ENCODE measurements at places on chromosomes 6 and 20.

DNA sequence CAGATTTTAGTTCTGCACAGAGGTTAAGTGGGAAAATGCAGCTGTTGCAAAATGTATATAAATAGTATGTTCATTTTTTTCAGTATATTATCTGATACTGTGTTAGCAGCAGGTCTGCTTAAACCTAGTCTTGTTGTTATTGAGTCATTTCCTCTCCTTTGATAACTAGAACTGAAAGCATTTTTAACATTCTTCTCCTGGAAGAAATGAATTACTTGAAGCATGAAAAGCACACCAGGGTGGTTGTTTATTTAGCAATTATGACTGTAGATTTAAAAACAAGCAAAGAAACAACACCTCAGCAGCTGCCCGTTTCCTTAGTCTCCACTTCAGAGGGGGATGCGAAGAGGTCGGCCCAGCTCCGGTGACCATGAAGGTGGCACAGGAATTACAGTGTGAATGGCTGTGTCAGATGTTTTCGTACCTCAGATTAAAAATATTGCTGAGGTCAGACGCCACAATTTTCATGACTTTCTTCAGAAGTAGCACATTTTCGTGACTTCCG is 53.5 kb downstream of the GOPC start:
- no peak for DNase-seq

DNA sequence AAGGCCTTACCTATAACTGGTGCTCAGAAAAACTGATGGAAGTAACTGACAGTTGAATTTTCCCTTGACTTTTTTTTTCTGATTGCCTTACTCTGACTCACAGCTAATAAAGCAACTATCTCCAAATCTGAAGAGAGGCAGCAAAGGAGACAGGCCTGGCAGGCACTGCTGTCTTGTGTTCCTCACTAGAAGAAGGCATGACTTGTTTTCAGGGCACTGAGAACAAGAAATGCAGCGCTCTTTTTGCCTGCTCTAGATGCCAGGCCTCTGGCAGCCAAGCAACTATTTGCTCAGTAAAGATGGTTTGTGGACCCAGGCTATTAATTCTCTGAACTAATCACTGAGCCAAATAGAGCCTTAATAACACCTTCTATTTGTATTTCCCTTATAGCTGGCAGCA is 155.1 kb downstream of the PRDM13 start:
- no peak for DNase-seq

DNA sequence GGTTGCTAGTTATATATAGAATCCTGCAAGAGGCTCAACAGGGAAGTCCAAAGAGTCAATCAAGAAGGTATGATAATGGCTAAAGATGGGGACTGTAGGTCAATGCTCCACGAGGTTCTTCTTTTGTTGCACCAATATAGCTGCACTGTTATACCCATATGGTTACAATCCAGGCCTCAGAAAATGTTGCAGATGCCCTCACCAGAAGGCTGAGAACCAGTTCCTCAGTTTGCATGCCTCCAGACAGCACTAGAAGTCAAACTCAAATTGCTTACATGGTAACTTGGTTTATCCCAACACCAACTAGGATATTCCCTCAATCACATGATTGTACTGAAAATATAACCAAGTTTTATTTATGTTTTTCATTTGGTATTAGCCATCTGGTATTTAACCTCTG is 12.1 kb downstream of the EEF1A1 start:
- DNase-seq, result no peak

GRCh38 chr20:23541776-23542175 is 26.5 kb downstream of the CST9L start:
- DNase-seq, result no peak

GRCh38 chr6:134374491-134375219 is 56.7 kb upstream of the SGK1 start:
- no peak for DNase-seq

- DNase-seq, result no peak
Measured at GRCh38 chr20:57481281-57481711, 43.6 kb downstream of the CTCFL start.

DNA sequence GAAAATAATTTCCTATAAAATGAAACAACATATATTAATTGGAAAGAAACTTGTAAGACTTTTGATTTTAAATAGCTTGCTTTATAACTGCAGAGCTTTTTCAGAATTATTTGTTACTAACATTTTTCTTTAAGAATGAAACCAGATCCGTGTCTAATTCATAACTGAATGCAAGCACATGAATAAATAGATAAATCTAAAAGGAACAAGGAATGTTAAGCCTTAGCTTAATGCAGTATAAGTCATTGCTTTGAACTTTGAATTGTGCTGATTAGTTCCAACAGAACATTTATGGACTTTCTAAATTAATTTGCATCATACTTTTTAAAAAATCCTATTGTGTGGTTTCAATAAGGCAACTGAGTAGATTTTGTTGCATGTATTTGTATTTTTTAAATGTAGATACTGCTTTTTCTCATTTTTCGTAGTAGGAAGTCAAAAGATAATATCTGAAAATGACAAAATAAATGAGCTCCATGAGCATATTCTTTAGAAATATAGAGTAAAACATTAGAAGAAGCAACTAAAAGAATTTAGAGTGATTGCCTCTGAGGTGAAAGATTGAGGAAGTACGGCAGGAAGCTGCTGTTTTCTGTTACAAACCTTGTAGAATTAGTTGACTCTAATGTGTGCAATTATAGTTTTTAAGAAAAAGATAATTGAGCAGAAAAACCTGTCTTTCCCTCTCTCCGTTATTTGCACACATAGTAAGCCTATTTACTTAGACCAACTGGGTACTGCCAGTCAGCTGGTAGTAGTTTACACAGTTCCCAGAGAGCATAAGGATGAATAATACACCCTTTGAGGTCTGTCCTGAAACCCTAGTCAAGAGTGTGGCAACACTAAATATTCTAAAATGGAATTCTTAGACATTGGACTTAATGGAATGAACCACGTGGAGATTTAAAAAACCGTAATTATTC is 32.6 kb upstream of the SLC35D3 start:
- no peak for DNase-seq

- no peak for DNase-seq
Measured at GRCh38 chr6:5081182-5081581, 4.0 kb upstream of the PPP1R3G start.

DNA sequence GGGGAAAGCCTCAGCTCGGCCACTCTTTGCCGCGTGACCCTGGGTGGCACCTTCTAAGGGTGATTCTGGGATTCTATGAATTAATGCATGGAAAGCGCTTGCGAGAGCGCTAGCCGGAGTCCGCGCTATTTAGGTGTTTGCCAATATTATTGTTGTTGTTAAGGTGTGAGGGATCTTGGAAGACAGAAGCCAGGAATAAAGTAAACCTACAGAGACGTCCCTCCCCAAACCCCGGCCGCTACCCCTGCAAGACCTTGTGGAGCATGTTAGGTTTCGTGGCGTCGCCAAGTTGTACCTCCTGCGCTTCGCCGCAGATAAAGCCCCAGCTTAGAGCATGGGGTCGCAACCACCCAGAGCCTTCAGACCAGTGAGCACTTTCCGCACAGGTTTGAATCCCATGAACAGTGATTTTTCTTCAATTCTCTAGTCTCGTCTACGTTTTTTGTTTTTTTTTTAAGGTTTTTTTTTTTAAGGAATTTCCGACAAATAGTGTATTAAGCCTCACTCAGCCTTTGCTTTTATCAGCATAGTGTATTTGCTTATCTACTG is 16.9 kb upstream of the ZSCAN9 start:
- no peak for DNase-seq

GRCh38 chr6:167558246-167559177 is 233.6 kb downstream of the TTLL2 start:
- DNase-seq, result no peak

DNA sequence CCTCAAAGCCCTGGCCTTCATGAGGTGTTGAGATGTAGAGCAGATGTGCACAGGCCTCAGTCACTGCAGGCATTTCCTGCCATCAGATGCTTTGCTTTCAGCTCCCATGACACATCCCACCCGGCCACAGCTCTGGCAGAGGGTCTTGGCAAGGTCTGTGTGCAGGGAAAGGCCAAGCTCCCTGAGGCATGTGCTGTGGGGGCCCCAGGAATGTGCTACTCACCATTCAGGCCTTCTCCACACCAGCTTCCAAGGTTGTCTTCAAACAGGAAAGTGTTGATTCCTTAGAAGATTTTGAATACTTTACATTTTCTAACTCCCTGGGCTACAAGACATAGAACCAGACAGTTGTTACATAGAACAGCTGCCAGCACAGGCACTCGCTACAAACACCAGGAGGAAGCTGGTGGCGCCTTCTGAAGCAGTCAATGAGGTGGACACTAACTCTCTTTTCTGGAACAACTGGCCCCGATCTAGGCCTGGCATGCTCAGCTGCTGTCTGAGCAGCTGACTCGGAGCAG is 27.8 kb downstream of the CASS4 start:
- no peak for DNase-seq

DNA sequence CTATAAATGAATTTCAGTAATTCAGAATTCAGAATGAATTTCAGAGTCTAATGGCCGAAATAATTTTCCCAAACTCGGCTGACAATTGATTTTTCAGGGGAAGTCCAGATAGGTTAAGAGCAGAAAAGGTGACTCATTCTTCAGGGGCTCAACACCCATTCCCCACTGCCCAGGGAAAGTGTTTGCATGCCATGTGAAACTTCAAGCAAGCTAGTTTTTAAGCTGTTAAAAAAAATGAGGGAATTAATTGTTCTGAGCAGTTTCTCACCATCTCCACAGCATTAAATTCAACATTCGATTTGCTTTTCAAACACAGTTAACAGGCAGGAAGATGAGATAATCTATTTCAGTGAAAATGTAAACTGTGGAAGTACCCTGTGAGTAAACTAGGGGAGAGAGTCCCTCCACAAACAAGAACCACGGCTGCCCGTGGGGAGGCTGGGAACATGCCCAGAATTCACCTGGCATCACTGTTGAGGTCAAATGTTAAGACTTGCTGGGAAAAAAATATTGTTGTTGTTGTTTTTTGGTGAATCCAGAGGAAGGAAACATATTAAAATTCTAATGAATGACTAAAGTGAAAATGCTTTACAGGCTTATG is 650.8 kb upstream of the AGPAT4 start:
- no peak for DNase-seq

DNA sequence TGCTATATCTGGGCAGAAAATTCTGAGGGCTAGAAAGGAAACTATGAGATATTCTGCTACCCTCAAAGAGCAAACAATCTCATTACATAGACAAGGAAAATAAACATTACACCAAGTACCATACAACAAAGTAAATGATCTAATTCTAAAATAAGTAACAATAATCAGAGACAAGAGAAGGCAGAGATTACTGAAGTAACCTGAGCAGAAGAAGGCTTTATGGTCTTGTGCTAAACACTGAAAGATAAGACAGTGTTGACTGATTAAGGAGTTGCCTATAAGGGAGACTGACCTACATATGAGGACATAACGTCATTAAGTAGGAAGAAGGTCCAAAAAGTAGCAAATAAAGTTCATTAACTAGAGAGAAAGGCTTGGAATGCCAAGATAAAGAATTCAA is 134.2 kb downstream of the MTFR2 start:
- DNase-seq, result no peak

GRCh38 chr20:5973172-5973571 is 22.7 kb downstream of the MCM8 start:
- no peak for DNase-seq

GRCh38 chr6:168638468-168639271 is 197.7 kb downstream of the SMOC2 start:
- no peak for DNase-seq

GRCh38 chr20:18019068-18019467 is 38.6 kb downstream of the OVOL2 start:
- no peak for DNase-seq

GRCh38 chr6:74871757-74872156 is 334.1 kb downstream of the COL12A1 start:
- DNase-seq, result no peak

DNA sequence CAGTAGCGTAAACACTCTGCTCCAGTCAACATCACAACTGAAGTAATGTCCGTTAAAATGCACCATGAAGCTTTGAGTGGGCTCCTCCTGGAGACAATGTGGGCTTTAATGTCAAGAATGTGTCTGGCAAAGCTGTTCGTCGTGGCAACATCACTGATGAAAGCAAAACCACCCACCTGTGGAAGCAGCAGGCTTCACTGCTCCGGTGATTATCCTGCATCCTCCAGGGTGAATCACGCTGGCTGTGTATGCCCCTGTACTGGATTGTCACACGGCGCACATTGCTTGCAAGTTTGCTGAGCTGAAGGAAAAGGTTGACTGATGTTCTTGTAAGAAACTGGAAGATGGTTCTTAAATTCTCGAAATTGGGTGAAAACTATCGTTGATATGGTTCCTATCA is 128.5 kb downstream of the MOXD1 start:
- no peak for DNase-seq

DNA sequence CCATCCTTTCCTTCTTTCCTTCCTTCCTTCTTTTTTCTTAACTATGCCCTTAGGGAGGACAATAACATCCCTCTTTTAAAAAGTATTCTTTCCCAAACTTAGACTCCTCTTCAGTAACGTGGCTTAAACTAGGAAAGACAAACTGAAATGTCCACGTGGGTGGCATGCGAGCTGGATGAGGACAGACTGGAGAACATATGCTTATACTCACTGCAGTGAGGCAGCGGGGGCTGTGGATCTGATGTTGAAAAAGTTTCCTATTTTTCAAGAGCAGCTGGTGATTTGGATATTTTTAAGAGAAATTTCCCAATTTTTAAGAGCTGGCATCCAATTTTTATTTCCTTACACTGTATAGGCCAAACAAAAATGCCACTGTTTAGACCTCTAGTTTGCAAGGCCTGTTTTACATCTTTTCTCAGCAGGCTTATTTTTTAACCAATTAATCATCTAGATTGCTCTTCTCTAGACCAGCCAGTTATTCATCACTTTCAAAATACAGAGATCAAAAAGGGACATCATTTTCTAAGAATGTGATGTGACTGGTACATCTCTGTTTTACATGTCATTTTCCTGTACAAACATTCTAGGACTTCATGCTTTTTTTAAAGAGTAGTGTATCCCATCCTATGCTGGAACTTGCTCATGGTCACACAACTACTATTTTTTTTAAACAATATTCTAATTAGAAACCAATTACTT is 226.5 kb downstream of the BTBD9 start:
- DNase-seq, result no peak
